Activated CD4-positive, alpha-beta T cell treated with anti-CD3 and anti-CD28 coated beads, Interleukin-2, amount 10 ng/mL, durations not matched to agents 7 days and 5 days (primary cell): ENCODE measurements at places on chromosomes 2 and 18. TPM values are rescaled to one million over a fixed set of nuclear protein-coding genes. Genes with fewer than 3 reads are reported as not detected.

Gene IGFBP2
- total RNA-seq = 10.9 TPM

Gene LINC00305
- total RNA-seq = not detected

Gene ADCYAP1
- total RNA-seq = not detected

Gene UGT1A6
- not detected for total RNA-seq

- H3K27ac ChIP-seq = no peak overlapping the region
- no peaks in the 10 kb centered on the region for H3K27me3 ChIP-seq
- peaks cover 18% of the 10 kb centered on the region for H3K4me1 ChIP-seq
- no peak for DNase-seq
Observed at GRCh38 chr2:27627963-27628766, 647 bp downstream of the CCDC121 start.

GRCh38 chr2:18077704-18078103, 199.2 kb downstream of the KCNS3 start:
- H3K4me1 ChIP-seq = peaks cover 9% of the 10 kb centered on the region
- no peaks in the 10 kb centered on the region for H3K36me3 ChIP-seq
- H3K27me3 ChIP-seq = no peaks in the 10 kb centered on the region
- H3K27ac ChIP-seq = no peak overlapping the region
- no peak overlapping the region for H3K4me3 ChIP-seq

- H3K4me1 ChIP-seq = no peaks in the 10 kb centered on the region
- H3K27ac ChIP-seq = no peak overlapping the region
- DNase-seq = no peak
- H3K36me3 ChIP-seq = no peaks in the 10 kb centered on the region
- H3K4me3 ChIP-seq = no peak overlapping the region
- H3K27me3 ChIP-seq = no peaks in the 10 kb centered on the region
Observed at GRCh38 chr2:142878031-142878678, 691 bp downstream of the KYNU start.

DNA sequence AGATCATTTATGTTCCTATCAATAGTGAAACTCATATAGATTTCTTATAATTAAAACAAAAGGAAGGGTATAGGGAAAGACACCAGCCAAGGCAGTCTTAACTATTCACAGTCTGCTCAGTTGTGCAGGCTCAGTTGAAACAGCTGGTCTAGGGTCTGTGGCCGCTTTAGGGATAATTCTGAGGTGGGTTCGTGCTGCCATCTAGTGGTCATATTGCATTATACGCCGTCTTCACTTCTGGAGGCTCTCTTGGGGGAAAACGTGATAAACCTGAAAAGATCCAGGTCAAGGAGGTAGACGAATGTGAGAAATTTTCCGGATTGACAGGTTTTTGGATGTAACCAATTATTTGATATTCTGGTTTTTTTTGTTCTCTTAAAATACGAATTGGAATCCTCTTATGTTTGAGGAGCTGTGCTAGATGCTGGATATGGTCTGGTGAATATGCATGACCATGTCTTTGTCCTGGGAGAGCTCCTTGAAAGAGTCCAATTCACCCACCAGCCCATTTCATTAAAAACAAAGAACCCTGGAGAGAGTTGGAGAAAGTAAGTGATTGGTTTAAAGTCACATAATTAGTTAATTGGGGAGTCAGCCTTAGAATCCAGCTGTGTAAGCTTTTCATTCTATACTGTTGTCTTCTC, 492.4 kb downstream of the PLCL1 start:
- H3K4me3 ChIP-seq = no peak overlapping the region
- H3K27ac ChIP-seq = no peak overlapping the region
- no peaks in the 10 kb centered on the region for H3K27me3 ChIP-seq
- DNase-seq = peak; percentile 65
- no peaks in the 10 kb centered on the region for H3K36me3 ChIP-seq

DNA sequence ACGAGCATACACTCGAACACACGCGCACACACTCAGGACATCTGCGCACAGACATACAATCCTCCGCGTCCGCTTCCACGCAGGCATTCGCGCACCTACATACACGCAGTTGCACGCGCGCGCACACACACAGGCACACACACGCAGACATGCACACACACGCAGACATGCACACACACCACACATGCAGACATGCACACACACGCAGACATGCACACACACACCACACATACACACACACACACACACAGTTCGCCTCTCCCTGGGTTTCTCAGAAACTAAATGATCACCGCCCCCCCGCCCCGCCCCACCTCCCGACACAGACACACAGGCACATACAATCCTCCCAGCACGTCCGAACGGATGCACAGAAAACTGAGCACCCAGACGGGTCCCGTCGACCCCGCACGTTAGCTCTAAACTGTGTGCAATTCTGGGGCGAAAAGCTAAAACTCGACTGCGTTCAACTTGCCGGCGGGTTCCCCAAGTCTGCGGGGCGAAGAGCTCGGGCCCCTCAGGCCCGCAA, 1.0 kb downstream of the EPHA4 start:
- H3K36me3 ChIP-seq = peaks cover 30% of the 10 kb centered on the region
- H3K27ac ChIP-seq = peak overlapping the region; percentile 89
- H3K27me3 ChIP-seq = peaks cover 51% of the 10 kb centered on the region
- peaks cover 39% of the 10 kb centered on the region for H3K4me1 ChIP-seq

DNA sequence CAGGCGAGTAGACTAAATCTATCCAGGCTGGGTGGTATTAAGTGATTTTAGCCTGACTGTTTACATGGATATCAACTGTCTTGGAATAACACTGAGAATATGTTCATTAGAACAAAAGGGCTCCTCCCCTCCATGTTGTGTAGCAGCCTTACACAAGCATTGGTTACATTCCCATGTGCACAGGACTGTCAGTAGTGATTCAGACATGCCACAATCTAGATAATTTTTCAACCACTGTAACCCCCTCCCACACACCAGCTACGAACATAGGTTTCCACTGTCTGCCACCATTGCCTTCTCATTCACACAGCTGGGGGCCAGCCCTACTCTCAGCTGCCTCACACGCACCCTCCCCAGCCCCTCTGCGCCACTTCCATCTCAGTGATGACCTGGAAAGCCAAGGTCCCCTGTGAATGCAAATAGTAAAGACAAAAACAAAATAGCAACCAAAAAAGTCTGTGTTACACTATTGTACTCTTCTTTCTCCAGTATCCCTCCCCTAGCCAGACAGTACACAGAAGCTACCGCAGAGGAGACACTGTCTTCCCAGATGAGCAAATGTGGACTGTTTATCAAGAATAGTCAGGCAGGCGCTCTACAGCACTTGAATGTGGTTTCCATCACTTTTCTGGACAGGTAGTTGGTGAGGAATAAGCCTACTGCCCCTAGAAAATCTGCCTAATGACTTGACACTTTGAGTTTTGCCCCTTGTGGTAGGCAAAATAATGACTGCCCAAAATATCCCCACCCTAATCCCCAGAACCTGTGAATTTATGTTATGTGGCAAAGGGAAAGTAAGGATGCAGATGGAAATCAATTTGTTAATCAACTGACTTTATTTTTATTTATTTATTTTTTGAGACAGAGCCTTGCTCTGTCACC, 27.9 kb upstream of the TYMS start:
- no peaks in the 10 kb centered on the region for H3K36me3 ChIP-seq
- peaks cover 15% of the 10 kb centered on the region for H3K27me3 ChIP-seq
- no peaks in the 10 kb centered on the region for H3K4me1 ChIP-seq
- DNase-seq = no peak

- peaks cover 10% of the 10 kb centered on the region for H3K27me3 ChIP-seq
- H3K4me3 ChIP-seq = no peak overlapping the region
- no peak overlapping the region for H3K27ac ChIP-seq
Observed at GRCh38 chr2:100730290-100730868, 89.6 kb upstream of the NPAS2 start.

DNA sequence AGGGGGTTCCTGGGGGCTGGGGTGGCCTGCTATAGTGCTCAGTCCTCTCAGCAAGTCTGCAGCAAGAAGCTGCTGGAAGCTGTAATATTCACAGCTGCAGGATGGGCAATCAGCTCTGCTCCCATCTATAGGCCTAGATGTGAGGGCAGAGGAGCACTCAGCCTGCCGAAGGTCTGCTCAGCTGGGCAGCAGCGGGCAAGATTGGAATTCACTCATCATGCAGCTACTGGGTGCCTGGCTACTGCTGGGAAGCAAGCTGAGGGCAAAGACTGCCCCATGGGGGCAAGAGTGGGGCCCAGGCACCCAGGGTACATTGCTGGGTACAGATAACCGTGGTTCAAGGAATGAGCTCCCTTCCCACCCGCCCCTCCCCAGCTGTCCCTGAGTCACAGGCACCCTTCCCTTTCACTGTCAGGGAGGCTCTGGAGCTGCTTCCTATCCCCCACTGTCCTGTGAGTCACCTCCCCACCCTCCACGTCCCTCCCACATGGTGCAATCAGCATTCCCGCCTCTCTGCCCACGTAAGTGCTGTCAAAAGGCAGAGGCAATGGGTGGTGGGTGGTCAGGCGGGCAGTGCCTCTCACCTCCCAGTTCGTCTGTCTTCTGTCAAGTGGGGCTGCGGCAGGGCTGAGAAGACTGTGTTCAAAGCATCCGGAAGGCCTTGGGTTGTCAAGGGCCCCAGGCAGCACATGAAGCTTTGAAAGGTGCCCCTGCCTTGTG, 169.2 kb downstream of the TRIM43 start:
- DNase-seq = no peak
- H3K36me3 ChIP-seq = no peaks in the 10 kb centered on the region
- no peaks in the 10 kb centered on the region for H3K27me3 ChIP-seq
- H3K4me1 ChIP-seq = no peaks in the 10 kb centered on the region

- DNase-seq = no peak
- peaks cover 15% of the 10 kb centered on the region for H3K4me1 ChIP-seq
- no peak overlapping the region for H3K27ac ChIP-seq
- H3K36me3 ChIP-seq = peaks cover 3% of the 10 kb centered on the region
Observed at GRCh38 chr18:79578396-79579260, 101.0 kb upstream of the CTDP1 start.

DNA sequence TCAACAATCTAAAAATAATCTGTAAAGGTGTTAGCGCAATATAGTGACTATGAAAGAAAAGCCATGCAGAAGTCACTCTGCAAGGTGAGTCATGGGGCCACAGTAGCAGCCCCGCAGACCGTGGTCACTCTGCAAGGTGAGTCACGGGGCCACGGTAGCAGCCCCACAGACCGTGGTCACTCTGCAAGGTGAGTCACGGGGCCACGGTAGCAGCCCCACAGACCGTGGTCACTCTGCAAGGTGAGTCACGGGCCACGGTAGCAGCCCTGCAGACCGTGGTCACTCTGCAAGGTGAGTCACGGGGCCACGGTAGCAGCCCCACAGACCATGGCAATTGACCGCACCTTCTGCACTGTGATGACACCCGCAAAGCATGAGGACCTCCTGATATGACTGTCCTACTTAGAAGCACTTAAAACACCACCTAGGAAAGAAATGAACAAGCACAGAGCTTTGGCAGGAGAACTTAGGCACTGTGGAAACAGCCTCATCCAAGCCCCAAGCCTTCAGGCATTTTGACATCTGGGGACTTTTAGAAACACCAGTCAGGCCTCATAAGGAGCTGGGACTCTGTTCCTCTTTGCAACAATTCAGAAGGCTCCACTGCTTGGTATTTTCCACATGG, 70.1 kb downstream of the LDLRAD4 start:
- DNase-seq = no peak
- peaks cover 62% of the 10 kb centered on the region for H3K4me1 ChIP-seq
- H3K4me3 ChIP-seq = no peak overlapping the region
